ENCODE measurements at places on chromosomes 4 and X.

DNA sequence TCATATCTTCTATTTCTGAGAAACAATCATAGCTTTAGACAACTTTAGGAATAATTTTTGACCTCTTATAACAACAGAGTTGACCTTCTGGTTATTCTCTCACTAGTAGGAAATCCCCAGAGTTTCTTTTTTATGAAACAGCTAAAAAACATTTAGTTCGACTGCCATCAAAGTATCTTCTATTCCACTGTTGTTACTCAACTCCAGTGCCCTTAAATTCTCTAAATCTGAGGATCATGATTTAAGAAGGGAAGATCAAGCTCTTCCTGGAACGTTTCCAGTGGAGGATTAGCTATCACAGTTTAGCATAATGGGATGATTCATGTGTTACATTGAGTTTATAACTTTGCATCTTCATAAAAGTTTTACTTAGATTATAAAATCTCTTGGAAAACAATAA, 134.9 kb upstream of the VEGFC start:
- DNase-seq: no peak

- no peak for DNase-seq
These were observed at the start of gene GABRG1 for GRCh38 chr4:46123913-46124755. Gene GABRG1, minus strand, starts transcription at chr4:46124054. Its CDS starts 141 bp downstream, at chr4:46123913.

DNA sequence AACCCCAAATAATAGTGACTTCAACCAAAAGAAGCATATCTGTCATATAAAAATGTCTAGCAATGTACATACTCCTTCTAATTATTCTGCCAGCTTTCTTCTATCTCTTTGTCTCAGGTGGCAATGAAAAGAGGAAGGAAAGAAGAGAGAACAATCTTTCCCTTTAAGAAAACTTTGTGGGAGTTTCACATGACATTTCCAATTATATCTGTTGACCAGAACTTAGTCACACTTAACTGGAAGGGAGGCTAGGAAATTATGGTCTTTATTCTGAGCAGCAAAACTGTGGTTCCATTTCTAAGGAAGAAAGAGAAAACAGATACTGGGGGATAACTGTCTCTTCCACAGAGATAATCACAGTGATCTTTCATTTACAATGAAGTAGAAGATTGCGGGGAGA, 12.9 kb upstream of the MAOA start:
- no peak for DNase-seq

DNA sequence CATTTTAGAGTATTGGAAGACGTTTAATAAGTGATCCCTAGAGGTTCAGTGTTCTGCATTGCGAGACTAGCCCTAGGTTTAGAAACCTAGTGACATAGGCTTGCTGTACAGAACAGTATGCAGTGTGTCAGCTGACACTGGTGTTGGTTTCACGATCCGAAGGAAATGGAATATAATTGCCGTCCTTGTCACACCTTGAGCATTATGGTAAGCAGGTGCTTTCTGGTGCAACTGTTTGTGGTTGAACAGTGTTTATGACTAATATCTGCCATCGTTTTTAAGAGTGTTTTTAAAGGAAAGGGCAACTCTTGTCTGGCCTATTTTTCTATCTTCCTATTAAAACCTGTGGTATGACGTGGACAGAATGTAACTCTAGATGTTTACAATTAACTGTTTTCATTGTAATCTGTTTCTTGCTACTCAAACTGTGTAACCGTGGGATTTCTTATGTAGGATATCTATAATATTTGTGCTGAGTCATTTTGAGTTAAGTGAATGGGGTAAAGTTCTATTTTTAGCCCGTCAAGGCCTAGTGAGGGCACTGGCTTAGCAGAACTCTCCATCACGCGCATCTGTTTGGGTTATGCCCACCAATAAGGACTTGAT, 53.8 kb upstream of the TBC1D14 start:
- no peak for DNase-seq

DNA sequence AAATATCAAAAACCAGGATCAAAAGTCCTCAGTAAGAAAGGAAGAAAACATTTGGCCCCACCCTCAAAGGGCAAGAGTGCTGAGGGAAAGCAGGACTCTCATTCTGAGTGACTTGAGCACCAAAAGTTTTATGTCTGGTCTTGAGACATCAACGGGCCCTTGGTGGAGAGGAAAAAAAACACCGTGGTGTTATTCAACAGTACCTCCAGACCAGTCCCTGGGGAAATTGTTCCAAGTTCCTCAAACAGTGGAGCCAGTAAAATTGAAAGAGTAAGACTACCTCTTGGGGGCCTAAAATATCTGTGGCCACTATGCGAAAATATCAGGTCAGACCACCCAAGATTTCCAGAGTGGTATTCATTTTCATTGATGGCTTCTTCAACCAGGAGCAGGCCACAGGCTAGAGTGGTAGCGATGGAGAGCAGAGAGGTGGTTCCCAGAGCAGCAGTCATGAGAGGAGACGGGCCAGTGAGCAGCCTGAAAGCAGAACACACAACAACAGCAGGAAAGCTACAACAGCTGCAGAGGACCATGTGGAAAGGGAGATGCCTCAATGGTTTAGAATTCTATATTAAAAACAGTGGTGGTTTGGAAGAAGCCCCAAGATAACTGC, 63.7 kb upstream of the RPL34 start:
- no peak for DNase-seq

DNA sequence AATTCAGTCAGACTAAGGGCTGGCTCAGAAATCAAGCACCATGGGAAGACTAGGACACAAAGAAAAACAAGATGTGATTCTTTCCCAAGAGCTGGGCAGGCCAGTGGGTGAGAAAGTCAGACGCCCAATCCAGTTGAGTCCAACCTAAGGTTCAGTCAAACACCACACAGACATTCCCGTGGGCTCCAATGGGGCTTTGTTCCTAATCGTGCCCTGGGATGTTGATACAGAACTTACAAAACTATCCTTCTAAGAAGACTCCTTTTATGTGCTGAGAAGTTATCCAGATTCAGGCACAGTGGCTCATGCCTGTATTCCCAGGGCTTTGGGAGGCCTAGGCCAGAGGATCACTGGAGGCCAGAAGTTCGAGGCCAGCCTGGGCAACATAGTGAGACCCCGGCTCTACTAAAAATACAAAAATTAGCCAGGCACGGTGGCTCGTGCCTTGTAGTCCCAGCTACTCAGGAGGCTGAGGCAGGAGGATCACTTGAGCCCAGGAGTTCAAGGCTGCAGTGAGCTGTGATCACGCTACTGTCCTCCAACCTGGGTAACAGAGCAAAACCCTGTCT, 3.7 kb downstream of the BLOC1S4 start:
- DNase-seq: no peak

Data from stimulated activated CD8-positive, alpha-beta memory T cell treated with anti-CD3 and anti-CD28 coated beads, Interleukin-4, amount 100 ng/mL, for 24 hours (primary cell).